T47D (cell line): ENCODE measurements at places on chromosomes 2 and 18.

GRCh38 chr2:239287461-239287860 lies 113.4 kb downstream of the HDAC4 start:
- no peak for DNase-seq

DNA sequence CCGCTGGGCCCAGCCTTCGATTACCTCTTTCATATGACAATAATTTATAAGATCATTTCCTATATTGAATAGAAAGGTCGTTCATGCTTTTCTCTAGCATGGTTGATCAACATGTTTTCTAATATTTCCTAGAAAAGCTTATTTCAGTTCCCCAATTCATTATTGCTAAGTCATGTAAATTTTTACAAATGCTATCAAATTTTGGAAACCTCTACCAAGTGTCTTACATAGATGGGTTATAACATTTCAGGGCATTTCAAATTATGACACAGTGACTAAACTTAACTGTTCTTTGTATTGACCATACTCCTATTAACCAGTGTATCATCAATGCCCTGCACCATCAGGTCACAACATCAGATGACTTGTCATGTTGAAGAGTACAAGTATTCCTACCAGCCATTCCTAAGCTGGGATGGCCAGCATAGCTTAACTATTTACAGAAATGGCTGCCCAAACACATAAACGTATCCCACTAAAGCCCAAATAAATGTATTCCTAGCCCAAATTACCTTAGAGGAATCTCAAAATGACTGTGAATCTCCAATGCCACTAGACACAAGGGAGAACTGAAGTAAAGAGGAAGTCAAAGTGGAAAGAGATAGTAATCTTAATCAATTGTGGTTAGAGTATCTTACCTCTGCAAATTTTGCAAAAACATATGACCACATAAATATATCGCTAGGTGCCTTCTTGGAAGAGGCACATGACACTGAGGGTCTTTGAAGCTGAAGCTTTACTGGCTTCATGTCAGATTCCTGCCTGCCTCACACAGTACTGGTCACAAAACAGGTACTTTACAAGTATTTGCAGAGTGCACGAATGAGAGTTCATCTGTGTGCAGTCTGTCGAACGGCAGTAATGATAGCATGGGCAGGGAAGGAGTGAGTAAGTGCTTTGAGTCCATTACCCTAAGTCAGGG lies 87.3 kb upstream of the TLK1 start:
- DNase-seq, result no peak

GRCh38 chr2:191299866-191300265 lies 54.7 kb downstream of the MYO1B start:
- DNase-seq, result no peak

DNA sequence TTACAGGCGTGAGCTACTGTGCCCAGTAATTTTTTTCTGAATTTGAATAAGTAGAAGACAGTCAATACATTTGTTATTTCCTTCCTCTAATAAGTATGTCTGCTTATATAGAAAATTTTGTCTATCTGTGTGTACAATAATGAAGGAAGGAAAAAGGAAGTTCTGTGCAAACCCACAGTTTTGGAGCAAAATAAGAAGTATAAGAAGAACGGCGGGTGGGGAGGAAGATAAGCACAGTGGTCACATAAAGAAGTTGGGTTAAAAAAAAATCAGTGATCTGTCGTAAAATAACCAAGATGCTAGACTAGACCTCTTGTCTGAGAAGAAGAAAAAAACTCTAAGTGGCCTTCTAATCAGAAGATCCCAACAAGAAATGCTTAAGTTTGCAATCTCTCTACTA lies 20.2 kb downstream of the MGAT4A start:
- DNase-seq, result no peak

DNA sequence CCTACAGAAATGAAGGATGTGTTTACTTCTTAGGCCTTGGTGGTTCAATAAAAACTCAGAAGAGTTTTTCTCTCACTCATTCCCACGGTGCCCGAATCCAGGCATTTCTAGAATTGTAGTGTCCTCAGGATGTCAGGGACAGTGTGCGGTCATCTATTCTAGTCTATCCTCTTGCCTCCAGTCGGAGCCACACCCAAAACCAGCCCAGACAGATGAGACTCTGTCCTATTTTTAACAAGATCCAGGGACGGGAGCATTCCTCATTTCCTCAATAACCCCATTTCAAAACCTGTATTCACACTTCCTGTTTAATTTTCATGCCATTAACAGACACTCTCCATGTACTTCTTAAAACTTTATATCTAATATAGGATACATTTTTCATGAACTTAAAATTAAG lies 11.6 kb upstream of the RBMS1 start:
- DNase-seq, result no peak

GRCh38 chr18:48274301-48274700 lies 134.9 kb downstream of the ZBTB7C start:
- DNase-seq, result no peak

DNA sequence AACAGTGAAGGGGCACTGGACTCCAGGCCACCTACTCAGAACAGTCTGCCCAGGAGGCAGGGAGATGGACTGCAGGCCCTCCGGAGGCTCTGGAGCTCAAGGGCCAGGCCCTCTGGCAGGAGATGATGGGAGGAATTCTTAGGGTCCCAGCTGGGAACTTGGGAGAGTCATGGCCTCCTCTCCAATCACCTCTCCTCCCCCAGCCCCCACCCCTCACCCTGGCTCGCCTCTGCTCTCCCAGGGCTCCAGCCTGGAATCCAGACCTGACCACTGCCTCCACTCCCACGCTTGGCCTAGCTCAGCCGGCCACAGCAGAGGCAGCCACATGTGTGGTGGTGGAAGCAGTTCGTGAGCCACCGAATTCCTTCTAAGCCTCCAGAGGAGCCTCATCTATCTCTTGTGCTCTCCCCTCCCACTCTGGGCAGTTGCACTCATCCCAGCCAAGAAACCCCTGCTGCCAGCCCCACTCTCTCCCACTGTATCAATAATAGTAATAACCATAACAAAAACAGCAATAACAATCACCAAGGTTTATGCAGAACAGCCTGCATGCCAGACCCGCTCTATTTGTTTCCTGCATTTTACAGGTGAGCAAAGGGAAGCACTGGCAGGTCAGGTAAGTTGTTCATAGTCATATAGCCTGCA lies 67.4 kb downstream of the TNS1 start:
- DNase-seq, result no peak

DNA sequence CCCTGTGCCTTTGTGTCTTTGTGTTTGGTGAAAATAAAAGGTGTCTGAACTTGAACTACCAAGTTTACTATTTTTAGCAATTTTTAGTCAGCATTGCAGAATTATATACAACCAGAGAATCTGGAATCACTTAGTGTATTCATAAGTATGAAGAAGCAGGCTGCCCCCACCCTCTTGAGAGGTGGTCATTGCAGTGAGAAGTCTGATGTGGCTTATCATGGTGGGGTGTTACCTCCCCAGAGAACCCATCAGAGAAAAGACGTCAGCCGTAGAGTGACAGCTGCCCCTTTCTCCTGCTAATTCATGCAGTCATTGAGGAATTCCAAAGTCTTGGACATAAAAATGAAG lies 66.0 kb downstream of the BOLA3 start:
- DNase-seq, result no peak

GRCh38 chr2:183807870-183808269 lies 683.6 kb downstream of the NUP35 start:
- no peak for DNase-seq

DNA sequence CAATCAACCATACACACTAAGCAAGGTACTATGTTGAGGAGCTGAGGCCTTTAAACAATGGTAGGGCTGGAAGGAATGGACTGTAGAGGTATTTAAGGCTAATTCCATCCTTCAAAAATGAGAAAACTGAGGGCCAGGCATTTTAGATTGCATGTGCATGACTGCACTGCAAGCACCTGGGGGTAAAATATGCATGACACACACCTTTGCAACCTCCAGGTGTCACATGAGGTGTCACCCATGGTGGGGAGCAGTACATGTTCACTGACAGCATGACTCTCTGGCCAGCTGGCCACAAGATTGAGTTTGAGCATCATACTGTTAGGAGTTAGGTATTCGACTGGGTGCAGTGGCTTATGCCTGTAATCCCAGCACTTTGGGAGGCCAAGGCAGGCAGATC lies 182.8 kb downstream of the ZBTB7C start:
- no peak for DNase-seq

DNA sequence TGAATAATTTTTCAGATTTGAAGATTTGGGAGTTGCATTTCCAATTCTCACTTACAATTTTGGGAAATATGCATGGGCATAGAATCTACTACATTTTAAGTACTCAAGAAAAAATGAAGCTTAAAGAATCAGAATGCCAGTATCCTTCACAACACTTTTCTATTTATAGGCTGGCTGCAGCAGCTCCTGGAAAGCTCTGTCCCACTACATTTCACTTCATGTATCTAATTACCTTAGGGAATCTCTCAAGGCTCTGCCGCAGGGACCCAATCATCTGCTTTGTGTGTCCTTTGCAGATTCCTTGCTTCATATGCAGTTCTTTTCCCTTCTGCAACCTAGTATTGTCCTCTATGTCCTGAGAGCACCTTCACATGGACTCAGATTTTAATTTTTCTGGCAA lies 102.9 kb downstream of the NUP35 start:
- DNase-seq, result no peak

- DNase-seq, result no peak
Measured at GRCh38 chr18:78390348-78390951, 589.2 kb upstream of the SALL3 start.

GRCh38 chr2:170005702-170006101 lies 172.2 kb upstream of the MYO3B start:
- no peak for DNase-seq

DNA sequence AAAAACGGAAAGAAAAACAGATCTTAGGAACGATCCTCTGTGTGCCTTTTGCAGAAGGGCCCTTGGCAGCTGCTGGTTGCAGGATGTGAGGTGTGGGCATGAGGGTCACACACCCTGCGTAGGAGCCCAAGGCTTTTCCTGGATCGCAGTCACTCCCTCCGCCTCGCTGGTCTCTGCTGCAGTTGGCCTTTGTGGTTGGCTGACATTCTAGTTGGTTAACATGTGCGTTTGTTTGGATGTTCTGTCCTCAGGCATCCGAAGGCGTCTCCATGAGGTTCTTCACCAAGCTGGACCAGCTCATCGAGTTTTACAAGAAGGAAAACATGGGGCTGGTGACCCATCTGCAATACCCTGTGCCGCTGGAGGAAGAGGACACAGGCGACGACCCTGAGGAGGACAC lies 61.7 kb downstream of the INPP5D start:
- peak; percentile 82 for DNase-seq

DNA sequence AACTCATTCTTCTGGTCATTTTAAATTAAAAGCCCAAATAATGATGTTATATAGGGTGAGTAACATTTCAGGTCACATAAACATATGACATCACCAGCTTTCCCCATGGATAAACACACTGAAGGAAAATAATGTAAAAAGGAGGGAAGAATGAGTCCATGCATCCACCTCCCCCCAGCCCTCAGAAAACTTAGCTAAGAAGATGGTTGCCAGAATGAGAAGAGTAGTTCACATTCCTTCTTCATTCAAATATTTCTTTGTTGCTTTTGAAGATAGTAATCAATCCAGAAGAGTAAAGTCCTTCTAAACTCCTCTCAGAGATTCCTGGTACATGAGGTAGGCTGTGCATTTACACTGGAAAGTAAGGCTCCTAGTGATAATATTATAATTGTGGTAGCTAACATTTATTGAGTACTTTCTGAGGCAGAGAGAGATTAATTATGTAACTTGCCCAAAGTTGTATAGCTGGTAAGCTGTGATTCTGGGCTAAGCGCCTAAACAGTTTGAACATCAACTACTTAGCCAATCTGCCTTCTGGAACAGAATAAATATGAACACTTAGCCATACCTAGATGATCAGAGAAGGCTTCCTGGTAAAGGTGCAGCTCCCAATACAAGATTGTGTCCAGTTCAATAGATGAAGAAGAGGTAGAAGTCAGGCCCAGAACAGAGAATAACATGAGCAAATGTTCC lies 256.7 kb upstream of the FN1 start:
- DNase-seq, result no peak
